ENCODE measurements at places on chromosomes 5 and 9. TPM values are rescaled to one million over a fixed set of nuclear protein-coding genes. Genes with fewer than 3 reads are reported as not detected.

The NINJ1 gene
- total RNA-seq = 19.4 TPM

GRCh38 chr5:173429489-173430150 is 101.4 kb upstream of the STC2 start:
- DNase-seq = no peak

DNA sequence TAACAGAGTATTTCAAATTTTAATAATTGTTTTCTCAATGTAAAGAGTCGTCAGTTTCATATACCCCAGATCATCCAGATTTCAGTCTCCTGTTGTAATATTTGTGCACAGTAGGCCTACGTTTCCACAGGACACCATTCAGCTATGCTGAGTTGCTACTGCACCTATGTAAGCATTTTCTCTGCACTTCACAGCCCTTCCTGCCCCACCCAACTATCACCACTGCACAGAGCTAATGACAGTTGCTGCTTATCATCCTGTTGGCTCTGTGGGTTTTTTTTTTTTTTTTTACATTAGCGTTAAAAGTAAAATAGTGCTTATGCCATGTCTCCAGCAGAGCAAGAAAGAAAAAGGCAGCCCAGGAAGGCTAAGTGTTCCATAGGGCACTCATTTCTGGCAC is 5.9 kb upstream of the PRKACG start:
- no peak for DNase-seq

DNA sequence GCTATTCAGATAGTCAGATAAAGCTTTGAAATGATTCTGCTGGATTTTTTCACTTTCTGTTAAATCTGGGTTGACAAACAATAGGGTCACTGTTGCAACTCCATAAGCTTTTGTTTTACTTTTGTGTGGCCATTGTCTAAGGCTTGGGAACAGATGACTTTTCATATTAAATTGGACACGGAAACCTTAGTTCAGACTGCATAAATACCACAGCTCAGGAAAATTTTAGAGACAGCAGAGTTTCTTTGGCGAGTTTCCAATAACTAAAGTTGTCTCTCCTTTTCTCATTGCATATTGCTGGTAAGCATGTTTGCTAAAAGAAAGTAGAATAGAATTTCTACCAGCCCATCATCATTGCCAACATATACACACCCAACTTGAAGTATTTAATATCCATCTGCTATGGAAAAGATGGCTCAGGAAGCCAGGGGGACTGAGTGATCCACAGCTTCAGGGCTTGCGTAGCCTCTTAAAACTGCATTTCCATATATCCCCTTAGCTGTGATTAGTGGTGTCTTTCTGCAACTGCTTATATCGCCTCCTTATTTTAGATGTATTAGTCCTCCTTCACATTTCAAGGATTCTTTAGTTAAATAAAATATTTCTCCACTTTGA is 168.2 kb downstream of the ARHGAP26 start:
- no peak for DNase-seq

DNA sequence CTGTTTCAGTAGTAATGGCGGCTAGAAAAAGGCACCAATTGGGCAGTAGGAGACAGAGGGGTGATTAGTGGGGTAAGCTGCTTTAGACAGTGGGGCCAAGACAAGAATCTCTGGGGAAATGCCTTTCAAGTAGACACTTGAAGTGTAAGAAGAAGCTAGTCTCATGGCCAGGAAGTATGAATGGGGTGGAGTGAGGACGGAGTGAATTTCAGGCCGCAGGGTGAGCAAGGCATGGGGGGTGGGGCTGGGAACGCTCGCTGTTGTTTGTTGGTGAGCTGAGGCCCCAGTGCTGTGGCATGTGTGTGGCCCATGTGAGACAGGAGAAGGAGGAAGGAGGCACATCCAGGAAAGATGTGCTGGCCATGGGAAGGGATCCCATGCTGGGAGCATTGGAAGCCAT is 149.2 kb upstream of the NFIL3 start:
- no peak for DNase-seq

Measured in type B pancreatic cell (in vitro differentiated cells).